ENCODE measurements at places on chromosomes 16 and 17.
A peak's percentile ranks its signal among the peaks of the same experiment; 100 is the strongest.

DNA sequence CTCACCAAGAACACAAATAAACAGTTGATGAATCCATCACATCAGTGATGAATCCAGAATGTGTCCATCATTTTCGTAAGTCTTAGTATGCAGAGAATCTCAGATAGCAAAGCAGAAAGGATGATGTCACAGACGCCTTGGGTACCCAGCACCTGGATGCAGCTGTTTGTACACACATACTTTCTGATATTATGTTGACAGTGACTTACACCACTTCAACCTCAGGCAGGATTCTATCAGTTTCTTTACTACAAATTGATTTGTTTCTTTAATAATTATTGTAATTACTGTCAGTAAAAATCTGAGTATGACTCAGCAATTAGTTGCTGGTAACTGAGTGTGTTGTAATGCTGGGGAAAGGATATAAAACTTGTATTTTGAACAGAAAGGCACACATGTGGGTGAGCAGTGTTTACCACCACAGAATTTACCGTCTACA is 159.8 kb downstream of the RPTOR start:
- DNase-seq: no peak

- DNase-seq: no peak
Measured at GRCh38 chr17:56688151-56688550, 94.7 kb downstream of the NOG start.

- DNase-seq: no peak
Measured at GRCh38 chr17:48330421-48330820, 99.6 kb downstream of the SKAP1 start.

DNA sequence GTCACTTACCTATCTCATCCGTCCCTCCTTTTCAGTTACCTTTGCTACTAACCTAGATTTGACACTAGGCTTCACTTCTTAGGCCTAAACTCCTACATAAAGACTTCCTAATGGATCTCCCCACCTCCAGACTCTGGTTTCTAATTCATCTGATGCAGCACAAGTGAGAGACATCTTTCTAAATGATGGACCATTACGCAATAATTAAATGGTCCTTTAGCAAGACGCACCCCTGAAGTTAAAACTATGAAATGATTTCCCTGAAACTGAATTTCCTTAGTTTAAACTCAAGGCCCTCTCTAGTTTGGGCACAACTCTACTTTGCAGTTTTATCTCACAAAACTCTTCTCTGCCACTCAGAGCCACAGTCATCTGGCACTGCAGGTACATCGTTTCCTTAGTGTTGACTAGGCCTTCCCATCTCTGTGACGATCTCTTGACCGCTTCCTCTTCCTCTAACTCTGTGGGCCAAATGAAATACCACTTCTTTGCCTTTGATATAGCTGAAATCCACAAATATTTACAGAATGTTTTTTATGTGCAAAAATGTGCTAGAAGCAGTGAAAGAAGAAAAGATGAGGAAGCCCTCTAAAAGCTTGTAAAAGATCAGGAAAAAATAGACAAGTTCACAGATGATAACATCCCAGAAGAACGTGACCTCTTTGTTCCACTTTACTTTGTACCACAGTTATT is 3.3 kb downstream of the SYNRG start:
- DNase-seq: no peak

DNA sequence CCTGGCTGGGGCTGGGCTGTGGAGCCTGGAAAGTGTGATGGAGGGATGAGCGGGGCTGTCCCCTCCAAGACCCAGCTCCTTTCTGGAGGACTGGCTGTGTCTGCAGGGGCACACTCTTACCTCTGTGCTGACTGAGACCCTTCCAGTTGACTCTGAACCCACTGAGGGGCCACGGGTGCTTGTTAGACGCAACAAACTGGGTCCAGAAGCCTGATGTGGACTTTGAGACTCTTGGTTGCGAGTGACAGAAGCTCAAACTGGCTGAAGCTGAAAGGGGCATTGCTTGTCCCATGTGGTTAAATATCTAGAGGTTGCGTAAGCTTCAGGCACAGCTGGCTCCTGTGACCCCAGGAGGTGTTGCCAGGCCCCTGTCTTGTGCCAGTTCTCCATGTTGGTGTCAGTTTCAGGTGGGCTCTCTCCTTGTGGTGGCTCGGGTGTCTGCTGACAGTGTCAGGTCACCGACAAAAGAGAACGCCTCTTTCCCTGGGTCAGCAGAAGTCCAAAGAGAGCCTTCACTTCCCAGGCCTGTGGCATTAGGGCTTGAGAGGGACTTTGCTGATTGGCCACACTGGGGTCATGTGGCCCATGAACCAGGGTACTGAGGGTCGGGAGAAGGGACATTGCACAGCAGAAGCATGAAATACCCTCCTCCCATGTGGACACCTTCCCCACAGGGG is 16.7 kb downstream of the ADCY7 start:
- DNase-seq: no peak

GRCh38 chr17:7186241-7186640 is 7.1 kb upstream of the ASGR1 start:
- DNase-seq: no peak

DNA sequence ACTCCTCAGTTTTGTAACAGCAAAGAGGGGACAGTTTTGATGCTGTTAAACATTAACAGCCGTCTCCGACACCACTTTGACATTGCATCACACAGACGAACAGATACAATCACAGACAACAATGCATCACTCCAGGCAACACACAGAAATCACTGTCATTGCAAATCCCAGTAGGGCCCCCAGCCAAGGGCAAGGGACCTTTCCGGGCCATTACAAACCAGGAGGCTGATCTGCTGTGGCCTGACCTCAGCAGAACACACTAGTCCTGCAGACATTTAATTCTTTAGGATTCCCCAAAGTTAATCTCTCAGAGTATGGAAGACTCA is 136.2 kb upstream of the RCVRN start:
- no peak for DNase-seq

DNA sequence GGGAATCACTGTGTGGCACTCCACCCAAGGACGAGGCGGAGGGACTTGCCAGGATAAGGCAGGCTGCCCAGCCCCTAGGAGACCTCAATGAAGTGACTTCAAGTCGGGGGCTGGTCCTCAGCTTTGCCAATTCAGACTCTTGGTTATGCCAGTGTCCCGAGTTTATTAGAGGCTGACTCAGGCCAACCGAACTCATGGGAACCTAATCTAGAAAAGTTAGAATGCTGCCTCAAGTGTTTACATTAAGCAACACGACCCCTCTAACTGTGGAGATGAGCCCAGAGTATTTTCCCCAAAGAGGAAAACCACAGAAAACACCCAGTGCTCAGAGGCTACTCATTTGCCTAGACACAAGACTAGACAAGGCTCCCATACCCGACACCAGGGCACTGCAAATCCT is 1.1 kb upstream of the TEKT3 start:
- no peak for DNase-seq

DNA sequence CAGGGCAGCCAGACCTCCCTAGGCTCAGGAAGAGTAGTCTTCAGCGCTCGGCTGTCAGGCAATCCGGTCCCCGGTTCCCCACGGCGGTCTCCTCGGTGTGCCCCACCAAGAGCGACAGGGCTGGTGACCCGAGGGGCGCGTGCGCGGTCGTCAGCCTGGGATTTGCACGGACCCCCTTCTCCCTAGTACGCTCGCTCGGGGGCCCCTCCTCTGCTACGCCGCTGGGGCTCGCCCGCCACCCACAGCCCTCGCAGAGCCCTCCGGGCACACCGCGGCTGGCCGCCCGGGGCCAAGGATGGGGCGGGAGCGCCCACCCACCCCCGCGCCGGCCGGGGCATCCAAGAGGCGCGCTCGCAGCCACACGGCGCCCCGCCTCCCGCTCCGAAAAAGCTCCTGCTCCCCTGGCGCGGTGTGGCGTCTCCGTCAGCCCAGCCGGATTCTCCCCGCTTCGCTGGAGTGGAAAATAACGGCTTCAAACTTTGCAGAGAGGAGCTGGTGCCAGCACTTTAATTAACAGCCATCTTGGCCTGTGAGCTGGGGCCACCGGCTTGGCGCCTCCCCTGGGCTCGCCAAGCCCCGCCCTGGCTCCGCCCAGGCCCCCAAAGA is 2.1 kb upstream of the C1QL1 start:
- no peak for DNase-seq

GRCh38 chr16:89867918-89868317 is 5.5 kb upstream of the TCF25 start:
- no peak for DNase-seq

- peak; percentile 22 for DNase-seq
Measured at GRCh38 chr17:78839762-78840529, 668 bp downstream of the USP36 start.

GRCh38 chr17:66889480-66890230 is 54.7 kb downstream of the CACNG5 start:
- no peak for DNase-seq

DNA sequence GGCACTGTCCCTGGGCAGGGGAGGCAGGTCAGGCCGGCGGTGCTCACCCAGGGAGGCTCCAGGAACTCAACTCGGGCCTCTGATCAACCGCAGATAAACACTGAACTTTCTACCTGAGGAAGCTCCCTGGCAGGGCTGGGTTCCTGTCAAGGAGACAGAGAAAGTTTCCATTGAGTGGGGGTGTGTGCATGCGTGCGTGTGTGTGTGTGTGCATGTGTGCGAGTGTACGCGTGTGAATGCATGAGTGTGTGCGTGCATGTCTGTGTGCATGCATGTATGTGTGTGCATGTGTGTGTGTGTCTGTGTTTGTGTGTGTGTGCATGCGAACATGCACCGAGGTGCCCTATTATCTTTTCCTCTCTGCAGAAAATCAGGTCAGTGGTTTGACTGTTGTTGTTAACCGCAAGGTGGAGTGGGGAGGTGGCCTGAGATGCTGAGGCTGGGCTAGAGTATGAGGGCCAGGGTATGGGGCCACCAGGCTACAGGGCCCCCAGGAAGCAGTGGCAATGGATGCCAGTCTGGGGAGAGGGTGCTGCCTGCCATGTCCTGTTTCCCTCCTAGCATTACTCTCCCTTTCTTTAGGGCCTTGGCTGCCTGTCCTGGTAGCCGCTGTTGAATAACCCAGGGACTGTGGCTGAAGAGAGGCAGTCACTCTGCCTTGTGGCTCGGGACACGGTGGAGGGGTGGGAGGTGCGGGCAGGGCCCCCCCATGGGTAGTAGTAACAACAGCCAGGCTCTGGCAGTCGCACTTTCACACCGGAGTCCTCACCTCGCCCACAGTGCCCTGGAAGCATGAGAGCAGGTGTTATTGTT is 24.0 kb downstream of the CCR7 start:
- no peak for DNase-seq

DNA sequence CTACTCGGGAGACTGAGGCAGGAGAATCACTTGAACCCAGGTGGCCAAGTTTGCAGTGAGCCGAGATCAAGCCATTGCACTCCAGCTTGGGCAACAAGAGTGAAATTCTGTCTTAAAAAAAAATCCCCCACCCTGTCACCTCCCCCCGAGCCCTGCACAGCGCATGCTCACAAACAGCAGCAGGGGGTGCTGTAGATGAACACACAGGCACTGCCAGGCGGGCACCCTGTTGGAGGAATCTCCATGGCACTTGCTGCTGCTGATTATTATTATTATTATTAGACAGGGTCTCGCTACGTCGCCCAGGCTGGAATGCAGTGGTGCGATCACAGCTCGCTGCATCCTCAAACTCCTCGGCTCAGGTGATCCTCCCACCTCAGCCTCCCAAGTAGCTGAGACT is 24.6 kb downstream of the FZD2 start:
- no peak for DNase-seq

- no peak for DNase-seq
Measured at GRCh38 chr16:56190677-56191155, 573 bp upstream of the GNAO1 start.

GRCh38 chr17:1255041-1255440 is 15.2 kb upstream of the BHLHA9 start:
- no peak for DNase-seq
